ENCODE measurements at places on chromosomes 5 and 9. TPM values are rescaled to one million over a fixed set of nuclear protein-coding genes. Genes with fewer than 3 reads are reported as not detected.

Gene NFIB
- 97.9 TPM for total RNA-seq

Gene GFPT2
- 17.6 TPM for total RNA-seq

Gene NIM1K
- total RNA-seq, result 1.2 TPM

Gene OR13J1
- not detected for total RNA-seq

DNA sequence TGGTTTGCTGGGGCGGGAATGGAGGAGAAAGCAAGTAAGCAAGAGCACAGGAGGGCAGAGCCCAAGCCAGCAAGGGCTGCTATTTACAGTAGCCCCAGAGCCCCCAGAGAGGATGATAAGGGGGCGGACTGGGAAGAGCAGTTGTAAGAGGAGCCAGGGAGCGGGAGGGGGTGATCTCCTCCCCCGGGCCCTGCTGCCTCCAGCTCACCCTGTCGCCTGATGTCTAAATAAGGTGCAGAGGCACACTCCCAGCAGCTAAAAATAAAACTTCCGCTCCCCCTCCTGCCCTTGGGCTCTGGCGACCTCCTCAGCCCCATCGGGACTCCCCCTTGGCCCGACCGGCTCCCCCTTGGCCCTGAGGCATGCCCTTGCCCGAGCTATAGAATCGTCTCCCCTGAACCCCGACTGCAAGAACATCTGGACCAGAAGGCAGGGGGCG lies 14.4 kb upstream of the CCDC69 start:
- no peaks in the 10 kb centered on the region for H3K4me1 ChIP-seq
- H3K27ac ChIP-seq, result no peak overlapping the region
- no peak for DNase-seq
- no peaks in the 10 kb centered on the region for H3K36me3 ChIP-seq
- no peak overlapping the region for H3K4me3 ChIP-seq
- no peaks in the 10 kb centered on the region for H3K27me3 ChIP-seq

GRCh38 chr9:121344184-121344583 lies 25.9 kb downstream of the STOM start:
- H3K4me1 ChIP-seq, result peaks cover 52% of the 10 kb centered on the region
- H3K36me3 ChIP-seq, result peaks cover 100% of the 10 kb centered on the region
- peak overlapping the region; percentile 46 for H3K27ac ChIP-seq
- H3K27me3 ChIP-seq, result no peaks in the 10 kb centered on the region

DNA sequence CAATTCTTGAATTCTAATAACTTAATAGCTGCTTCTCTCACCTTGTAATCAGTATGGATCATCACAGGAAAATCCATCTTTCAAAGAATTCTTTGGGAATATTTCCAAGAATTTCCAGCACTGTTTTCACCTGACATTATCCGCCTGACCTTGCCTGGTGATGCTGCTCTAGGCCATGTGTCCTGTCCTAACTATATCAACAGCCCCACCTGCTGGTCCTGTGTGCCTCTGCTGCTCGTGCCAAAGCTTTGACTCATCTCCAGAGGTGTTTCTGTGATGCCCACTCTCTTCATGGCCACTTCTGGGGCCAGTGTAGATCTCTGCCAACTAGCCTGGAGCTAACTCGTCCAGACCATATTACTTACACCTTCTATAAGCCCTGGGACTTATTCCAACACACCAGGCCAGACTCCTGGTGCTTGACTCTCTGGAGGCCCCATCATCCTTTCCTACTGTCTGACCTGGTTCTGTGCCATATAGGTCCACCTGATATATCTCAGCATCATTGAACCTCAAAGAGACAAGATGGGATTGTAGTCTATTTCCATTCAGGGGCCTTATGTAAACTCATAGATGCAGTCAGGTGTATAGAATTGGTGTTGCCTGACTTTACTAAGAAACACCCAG lies 67.5 kb upstream of the CKMT2 start:
- peak; percentile 68 for DNase-seq
- H3K4me3 ChIP-seq, result no peak overlapping the region
- H3K4me1 ChIP-seq, result no peaks in the 10 kb centered on the region
- no peaks in the 10 kb centered on the region for H3K36me3 ChIP-seq

- H3K27ac ChIP-seq, result no peak overlapping the region
- DNase-seq, result no peak
- H3K4me3 ChIP-seq, result no peak overlapping the region
- no peaks in the 10 kb centered on the region for H3K27me3 ChIP-seq
- H3K4me1 ChIP-seq, result no peaks in the 10 kb centered on the region
- H3K36me3 ChIP-seq, result no peaks in the 10 kb centered on the region
Measured at GRCh38 chr9:19689328-19690101, 99.3 kb downstream of the SLC24A2 start.

DNA sequence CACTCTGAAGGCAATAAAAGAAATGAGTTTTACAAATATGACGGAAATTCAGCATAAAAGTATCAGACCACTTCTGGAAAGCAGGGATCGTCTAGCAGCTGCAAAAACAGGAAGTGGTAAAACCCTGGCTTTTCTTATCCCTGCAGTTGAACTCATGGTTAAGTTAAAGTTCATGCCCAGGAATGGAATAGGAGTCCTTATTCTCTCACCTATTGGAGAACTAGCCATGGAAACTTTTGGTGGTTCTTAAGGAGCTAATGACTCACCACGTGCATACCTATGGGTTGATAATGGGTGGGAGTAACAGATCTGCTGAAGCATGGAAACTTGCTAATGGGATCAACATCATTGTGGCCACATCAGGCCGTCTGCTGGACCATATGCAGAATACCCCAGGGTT lies 93.5 kb upstream of the RGMB start:
- no peak overlapping the region for H3K4me3 ChIP-seq
- DNase-seq, result no peak
- no peak overlapping the region for H3K27ac ChIP-seq
- no peaks in the 10 kb centered on the region for H3K4me1 ChIP-seq
- no peaks in the 10 kb centered on the region for H3K27me3 ChIP-seq
- H3K36me3 ChIP-seq, result no peaks in the 10 kb centered on the region

GRCh38 chr5:36743891-36744772 lies 132.4 kb upstream of the NIPBL start:
- H3K27me3 ChIP-seq, result peaks cover 22% of the 10 kb centered on the region
- no peak for DNase-seq
- H3K4me1 ChIP-seq, result peaks cover 7% of the 10 kb centered on the region
- peak overlapping the region; percentile 42 for H3K4me3 ChIP-seq
- no peaks in the 10 kb centered on the region for H3K36me3 ChIP-seq

GRCh38 chr5:127012916-127013315 lies 17.4 kb downstream of the MARCHF3 start:
- H3K36me3 ChIP-seq, result no peaks in the 10 kb centered on the region
- no peak overlapping the region for H3K27ac ChIP-seq
- H3K27me3 ChIP-seq, result no peaks in the 10 kb centered on the region
- H3K4me3 ChIP-seq, result no peak overlapping the region

GRCh38 chr5:164053123-164053522 lies 547.7 kb downstream of the MAT2B start:
- no peak for DNase-seq
- H3K27me3 ChIP-seq, result no peaks in the 10 kb centered on the region
- no peak overlapping the region for H3K4me3 ChIP-seq
- H3K36me3 ChIP-seq, result no peaks in the 10 kb centered on the region

DNA sequence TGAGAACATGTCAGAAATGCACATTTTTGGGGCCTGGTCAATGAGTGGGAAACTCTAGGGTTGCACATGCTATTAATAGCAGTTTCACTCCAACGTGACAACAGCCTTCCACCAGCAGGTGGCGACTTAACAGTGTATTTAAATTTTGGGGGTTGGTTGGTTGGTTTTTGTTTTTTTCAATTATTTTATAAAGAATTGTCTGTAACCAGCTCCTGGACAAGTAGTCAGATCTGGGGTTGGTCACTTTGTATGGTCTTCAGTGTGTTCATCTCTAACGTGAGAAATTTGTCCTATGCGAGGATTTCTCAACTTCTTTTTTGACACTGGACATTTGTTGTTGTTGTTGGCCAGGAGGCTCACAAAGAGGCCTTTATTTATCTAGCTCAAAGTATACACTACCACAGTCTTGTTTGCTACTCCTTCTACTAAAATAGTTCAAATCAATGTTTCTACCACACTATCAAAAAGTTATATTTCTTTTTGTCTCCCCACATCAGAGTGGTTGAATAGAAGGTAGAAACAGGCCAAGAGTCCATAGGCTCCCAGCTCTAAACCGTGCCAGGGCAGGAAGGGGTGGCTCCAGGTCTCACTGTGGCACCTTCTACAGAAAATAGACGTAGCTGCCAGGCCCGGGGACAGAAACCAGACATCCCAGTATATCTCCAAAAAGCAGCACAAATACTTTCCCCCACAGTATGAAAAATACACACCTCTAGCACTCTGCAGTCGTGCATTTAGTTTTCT lies 110.4 kb downstream of the TRPM6 start:
- H3K4me3 ChIP-seq, result no peak overlapping the region
- H3K4me1 ChIP-seq, result no peaks in the 10 kb centered on the region
- no peaks in the 10 kb centered on the region for H3K27me3 ChIP-seq
- H3K27ac ChIP-seq, result no peak overlapping the region

- H3K4me1 ChIP-seq, result no peaks in the 10 kb centered on the region
- H3K36me3 ChIP-seq, result no peaks in the 10 kb centered on the region
- H3K4me3 ChIP-seq, result no peak overlapping the region
- no peaks in the 10 kb centered on the region for H3K27me3 ChIP-seq
- DNase-seq, result peak; percentile 23
Measured at GRCh38 chr5:65742565-65743231, 20.7 kb downstream of the NLN start.

GRCh38 chr5:41212935-41213334 lies 397 bp downstream of the C6 start:
- no peak for DNase-seq
- no peaks in the 10 kb centered on the region for H3K4me1 ChIP-seq
- H3K36me3 ChIP-seq, result no peaks in the 10 kb centered on the region
- no peaks in the 10 kb centered on the region for H3K27me3 ChIP-seq
- H3K4me3 ChIP-seq, result no peak overlapping the region
- no peak overlapping the region for H3K27ac ChIP-seq

GRCh38 chr9:93810028-93810971 lies 144.9 kb downstream of the BARX1 start:
- DNase-seq, result peak; percentile 68
- H3K4me3 ChIP-seq, result no peak overlapping the region
- H3K27ac ChIP-seq, result no peak overlapping the region
- no peaks in the 10 kb centered on the region for H3K27me3 ChIP-seq

Measured in left lung (tissue), 14 donors.